T-helper 2 cell (primary cell): ENCODE measurements at places on chromosomes 7 and 10.

DNA sequence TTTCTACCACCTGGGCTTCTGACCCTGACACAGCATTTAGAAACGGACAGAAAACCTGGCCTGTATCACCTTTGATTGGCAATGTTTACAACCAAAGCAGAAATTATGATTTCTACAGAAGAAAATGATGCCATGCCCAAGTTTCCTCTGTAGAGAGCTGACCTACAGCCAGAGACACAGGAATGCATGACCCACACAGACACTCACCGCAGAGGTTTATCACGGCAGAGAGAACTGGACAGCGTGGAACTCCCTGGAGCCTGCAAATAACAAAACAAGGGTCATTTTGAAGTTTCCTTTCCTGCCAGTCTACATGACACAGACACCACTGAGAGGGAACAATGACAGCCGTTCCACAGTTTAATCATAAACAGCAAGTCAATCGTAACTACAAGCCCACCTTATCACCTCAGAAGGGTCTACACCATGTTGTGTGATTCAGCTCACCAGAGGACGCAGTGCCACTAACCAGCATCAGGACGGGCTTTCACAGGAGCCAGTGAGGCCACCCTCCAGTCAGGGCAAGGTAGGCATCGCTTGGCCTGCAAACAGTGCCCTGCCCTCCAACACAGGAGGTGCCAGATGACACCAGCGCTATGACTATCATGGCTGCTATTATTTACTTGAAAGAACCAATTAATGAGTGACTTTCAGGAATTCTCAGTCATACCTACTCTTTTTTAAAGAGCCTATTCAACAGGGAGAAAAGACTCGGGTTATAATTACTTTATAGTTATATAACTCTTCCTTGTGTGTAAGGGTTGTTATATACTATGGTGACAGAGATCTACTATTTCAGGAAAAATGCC lies 139.9 kb downstream of the TNS3 start:
- no peak for DNase-seq

DNA sequence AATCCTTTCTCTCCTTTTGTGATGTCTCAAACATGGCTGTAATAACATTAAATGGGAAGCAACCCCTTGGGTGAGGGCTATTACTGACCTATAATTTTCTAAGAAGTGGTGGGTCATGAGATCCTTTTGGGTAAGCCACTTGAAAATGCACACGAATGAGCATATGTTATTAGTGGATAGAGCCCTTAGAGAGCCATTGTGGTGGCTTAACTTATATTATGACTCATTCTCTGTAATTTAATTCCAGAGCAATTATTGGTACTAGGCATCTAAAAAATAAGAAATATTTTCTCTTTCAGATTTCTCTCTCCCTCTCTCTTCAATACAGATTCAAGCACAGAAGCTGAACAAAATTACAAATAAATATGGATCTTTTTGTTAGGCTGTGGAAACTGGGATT lies 1177.4 kb upstream of the PHF14 start:
- DNase-seq = no peak

DNA sequence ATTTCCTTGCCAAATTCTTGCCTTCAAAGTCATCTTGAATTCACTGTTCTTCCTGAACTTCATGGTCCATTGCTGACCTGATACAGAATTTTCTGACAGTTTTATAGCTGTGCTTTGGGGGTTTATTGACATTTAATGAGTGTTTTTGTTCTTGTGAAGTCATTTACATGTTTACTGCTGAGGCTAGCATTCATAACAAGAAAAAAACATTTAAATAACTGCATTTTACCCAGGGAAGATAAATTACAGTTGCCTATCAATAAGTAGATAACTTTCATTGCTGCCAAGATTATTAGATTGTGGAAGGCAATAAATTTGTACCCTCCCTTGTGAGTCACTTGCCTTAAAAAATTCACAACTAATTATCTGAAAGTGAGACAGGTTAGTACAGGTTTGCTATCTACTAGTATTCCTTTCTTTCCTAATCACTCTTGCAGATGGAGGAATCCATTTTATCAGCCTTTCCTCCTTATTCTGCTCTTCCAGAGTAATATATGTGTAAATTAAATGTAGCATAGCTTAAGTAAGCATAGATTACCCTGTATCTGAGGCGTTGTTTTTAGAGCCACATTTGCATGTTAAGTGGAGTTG lies 178.4 kb downstream of the EXOC4 start:
- DNase-seq = no peak

DNA sequence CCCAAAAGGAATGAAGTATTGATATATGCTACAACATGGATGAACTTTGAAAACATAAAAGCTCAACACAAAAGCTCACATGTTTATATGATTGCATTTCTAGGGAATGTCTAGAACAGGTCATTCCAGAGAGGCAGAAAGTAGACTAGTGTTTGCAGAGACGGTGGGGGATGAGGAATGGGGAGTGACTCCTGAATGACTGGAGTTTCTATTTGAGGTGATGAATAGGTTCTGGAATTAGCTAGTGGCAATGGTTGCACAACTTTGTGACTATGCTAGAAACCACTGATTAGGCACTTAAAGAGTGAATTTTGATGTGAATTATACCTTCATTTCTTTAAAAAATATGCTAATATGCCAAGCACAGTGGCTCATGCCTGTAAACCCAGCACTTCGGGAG lies 6.9 kb downstream of the KPNA7 start:
- no peak for DNase-seq

- DNase-seq = peak; percentile 34
Observed at GRCh38 chr7:149773446-149774236, at the start of gene ZNF467. Gene ZNF467 (minus strand): TSS chr7:149773588. CDS start chr7:149771032, 2,556 bp downstream.

GRCh38 chr7:57482-58255 lies 134.7 kb upstream of the FAM20C start:
- DNase-seq = no peak

DNA sequence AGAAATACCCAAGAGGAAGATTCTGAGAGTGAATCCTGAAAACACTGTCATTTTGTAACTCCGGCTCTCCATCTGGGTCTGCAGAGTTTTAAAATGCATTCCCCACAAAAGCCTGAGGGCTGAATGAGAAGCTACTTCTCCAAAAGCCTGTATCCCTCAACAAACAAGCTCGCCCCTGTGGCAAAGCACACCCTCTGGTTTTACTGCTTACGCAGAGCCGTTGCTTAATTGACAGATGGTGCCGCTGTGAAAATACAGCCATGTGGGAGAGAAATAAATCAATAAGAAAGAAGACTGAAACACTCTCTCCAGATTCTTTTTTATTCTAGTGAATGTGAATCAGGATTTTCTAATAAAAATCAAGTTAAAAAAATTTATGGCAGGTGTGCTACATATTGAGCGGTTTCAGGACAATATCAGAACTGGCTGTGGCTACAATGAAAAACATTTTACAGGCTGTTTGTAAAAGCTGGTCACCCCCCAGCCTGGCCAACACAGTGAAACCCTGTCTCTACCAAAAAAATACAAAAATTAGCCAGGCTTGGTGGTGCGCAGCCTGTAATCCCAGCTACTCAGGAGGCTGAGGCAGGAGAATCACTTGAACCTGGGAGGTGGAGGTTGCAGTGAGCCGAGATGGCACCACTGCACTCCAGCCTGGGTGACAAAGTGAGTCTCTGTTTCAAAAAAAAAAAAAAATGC lies 32.5 kb downstream of the C7orf33 start:
- DNase-seq = no peak

GRCh38 chr7:22791204-22792158 lies 31.2 kb downstream of the TOMM7 start:
- no peak for DNase-seq

DNA sequence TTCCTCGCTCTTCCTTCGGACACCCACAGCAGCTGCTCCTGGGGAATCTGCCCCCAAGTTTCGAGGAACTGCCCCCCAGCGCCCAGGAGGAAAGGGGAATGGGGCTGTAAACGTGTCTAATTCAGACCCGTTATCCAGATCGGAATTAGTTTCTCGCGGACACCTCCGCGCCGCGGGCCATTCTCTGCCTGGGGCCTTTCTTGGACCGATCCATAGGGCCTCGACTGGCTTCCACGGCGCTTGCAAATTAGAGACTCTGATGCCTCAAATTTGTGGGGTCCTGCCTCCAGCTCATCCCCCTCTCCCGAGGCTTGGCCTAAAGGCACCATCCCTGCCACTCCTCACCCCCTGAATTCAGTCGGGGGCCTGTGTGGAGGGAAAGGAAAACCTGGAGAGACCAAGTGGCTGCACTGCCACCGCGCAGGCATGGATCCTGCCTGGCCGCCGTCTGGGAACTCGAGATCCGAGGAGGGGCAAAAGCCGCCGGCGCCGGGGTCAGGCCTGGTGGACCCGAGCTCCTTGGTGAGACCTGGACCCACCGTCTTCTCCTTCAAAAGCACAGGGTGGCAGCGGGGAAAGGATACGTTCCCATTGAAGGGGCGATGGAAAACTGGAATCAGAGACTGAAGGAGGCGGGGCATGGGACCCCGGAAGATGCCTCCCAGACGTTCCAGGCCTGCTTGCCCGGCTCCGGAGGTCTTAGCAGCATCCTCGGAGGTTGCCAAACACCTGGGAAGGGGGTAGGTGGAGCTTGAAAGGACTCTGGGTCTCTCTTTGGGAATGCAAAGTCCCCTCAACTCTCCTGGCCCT lies 13.7 kb downstream of the LBX1 start:
- DNase-seq = no peak

- no peak for DNase-seq
Observed at GRCh38 chr7:142172932-142173331, 61.4 kb downstream of the MGAM2 start.

DNA sequence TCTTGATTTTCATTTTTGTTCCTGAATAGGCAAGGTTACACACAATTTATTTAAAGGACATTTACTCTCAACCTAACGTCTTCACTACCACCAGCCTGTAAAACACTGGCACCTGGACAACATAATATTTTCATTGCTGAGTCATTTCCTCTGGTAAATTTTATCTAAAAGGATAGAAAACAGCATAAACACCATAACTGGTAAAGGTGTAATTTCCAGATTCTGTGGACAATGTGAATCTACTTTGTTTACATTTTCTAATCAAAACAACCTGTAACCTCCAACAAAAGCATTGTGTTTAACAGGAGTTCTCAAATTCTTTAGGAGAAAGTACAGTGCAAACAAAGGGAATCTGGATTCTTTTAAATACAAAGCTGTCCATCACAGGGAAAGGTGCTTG lies 472.0 kb upstream of the AKR1E2 start:
- DNase-seq = no peak

GRCh38 chr7:115435178-115435577 lies 513.3 kb downstream of the MDFIC start:
- DNase-seq = no peak

- DNase-seq = no peak
Observed at GRCh38 chr10:90930971-90931871, 10.3 kb upstream of the ANKRD1 start.

GRCh38 chr7:117979954-117980497 lies 106.8 kb upstream of the CTTNBP2 start:
- DNase-seq = no peak

- no peak for DNase-seq
Observed at GRCh38 chr10:132418527-132419416, 21.8 kb downstream of the PWWP2B start.

DNA sequence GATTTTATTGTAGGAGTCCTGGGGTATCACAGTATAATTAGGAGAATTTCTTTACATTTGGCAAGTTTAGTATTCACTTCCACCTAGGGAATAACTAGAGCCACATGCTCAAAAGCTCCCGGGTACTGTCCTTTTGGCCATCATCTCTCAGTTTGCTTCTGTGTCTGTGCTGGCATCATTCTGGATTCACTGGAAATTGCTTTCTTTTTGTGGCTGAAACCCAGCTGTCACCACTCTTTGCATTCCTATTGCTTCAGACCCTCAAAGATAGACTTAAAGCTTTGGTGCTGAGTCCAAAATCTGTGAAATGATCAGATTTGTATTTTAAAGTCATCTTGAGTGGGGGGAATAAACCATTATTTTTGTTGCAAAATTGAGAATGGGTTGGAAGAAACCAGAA lies 8.9 kb downstream of the SDK1 start:
- DNase-seq = no peak

DNA sequence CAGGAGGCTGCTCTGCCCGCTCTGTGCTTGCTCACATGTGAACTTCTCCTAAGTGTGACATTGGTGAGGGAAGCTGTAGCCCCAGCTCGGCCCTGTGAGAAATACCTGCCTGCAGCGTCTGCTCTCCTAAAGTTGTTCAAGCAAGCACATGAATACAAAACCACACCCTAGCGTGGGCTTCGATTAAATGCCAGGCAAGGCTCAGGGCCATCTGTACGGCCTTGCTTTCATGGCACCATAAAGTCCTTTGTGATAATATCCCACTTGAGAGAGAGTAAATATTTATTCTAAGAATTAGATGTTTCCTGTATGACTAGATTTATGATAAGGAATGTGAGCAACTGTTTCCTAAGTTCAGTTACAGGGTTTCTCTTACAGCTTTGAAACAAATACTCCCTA lies 262.8 kb upstream of the KLF14 start:
- DNase-seq = peak; percentile 78

- no peak for DNase-seq
Observed at GRCh38 chr7:130463553-130464434, 23.0 kb upstream of the CEP41 start.

- no peak for DNase-seq
Observed at GRCh38 chr7:110568388-110568787, 522.5 kb upstream of the LRRN3 start.

- no peak for DNase-seq
Observed at GRCh38 chr7:28329661-28330363, 82.5 kb upstream of the CREB5 start.

- no peak for DNase-seq
Observed at GRCh38 chr10:88980247-88980646, 10.4 kb upstream of the FAS start.

- no peak for DNase-seq
Observed at GRCh38 chr10:20059084-20059835, 243.0 kb downstream of the PLXDC2 start.

DNA sequence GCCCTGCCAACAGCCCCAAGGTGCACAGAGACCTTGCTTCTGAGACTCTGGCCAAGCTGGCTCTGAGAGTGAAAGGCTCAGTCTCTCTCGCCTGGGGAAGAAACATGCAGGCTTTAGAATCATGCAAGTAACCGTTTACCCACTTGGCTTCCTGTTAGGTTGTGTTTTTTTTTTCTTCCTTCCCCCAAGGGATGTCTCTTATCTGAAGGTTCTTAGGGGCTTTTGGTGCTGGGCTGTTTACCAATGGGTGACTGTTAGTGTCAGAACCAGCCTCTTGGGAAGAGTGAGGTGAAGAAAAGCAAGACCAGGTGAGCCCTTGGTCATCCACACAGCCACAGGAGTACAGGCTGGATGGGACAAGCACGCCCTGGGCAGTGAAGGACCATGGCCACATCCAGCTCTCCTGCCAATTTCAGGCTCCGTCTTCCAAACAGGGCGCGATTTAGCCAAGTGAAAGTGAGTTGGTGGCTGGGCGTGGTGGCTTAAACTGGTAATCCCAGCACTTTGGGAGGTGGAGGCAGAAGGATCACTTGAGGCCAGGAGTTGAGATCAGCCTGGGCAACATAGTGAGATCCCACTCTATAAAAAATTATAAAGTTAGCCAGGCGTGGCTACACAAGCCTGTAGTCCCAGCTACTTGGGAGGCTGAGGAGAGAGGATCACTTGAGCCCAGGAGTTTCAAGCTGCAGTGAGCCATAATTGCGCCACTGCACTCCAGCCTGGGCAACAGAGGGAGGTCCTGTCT lies 76.3 kb upstream of the CUX1 start:
- DNase-seq = no peak
